ENCODE measurements at places on chromosomes 2 and 18. TPM values are rescaled to one million over a fixed set of nuclear protein-coding genes. Genes with fewer than 3 reads are reported as not detected.

The MATN3 gene
- not detected for total RNA-seq

The CFLAR gene
- 229 TPM for total RNA-seq

The EVA1A gene
- not detected for total RNA-seq

The PRPF40A gene
- total RNA-seq, result 145 TPM

The CFAP65 gene
- total RNA-seq, result not detected

The ALPP gene
- not detected for total RNA-seq

The TNP1 gene
- not detected for total RNA-seq

The INHBB gene
- not detected for total RNA-seq

The PLEK gene
- 4.8 TPM for total RNA-seq

The TLX2 gene
- total RNA-seq, result not detected

The LYG1 gene
- 0.81 TPM for total RNA-seq

The IGFBP5 gene
- not detected for total RNA-seq
